GM04503 (cell line): ENCODE measurements at places on chromosomes 5 and 9.

- DNase-seq: no peak
Observed at GRCh38 chr5:176529741-176530141, 7.5 kb downstream of the RNF44 start.

DNA sequence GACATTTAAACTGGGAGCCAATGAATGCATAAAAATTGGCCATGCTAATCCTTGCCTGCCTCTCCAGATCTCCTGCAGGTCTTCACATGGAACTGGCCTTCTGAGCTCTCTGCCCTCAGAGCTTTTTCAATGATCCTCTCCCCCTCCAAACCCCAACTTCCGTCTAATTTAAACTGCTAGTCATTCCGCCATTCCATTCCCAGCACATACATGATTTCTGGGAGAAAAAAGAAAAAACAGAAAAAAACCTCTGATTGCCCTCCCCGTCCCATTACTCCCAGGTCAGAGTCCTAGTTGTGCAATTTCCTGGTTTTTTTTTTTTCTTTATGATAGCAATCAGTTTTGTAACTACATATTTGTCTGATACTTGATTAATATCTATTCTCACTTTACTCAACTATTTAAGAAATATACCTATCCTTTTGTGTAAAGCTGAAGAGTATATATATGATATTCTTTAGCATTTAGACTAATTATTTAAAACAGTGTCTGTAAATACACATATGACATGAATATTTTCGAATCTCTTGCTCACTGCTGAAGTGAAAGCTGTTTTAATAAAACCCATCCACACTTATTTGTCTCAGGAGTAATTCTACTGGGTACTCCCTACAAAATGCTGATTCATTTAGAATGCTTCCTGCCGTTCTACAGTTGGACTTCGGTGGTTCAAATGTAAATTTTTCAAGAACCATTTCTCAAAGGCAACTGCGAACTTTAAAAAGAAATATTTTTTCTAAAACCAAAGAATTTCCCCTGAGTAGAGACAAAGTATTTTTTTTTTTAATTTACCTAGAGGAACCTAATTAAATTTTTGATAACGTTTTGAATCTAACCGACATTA, 1.6 kb downstream of the HINT1 start:
- no peak for DNase-seq

DNA sequence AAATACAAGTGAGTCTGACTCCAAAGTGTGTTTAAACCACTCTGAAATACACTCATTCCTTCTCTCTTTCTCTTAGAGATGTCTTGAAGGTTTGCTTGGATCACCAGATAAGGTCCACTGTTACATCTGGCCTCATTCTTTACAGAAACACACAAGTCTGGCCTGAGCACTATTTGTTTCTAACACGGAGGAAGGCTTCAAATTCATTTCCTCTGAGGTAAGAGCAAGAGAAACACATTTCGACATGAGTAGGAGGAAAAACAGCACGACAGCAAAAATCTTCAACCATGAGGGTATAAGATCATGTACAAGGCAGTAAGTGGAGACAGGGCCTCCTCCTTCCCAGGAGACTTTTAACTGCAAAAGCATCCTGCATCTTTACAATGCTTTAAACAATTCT, 8.0 kb downstream of the SIL1 start:
- DNase-seq: peak; percentile 60

- no peak for DNase-seq
Observed at GRCh38 chr5:63650581-63650980, 311.7 kb downstream of the HTR1A start.

DNA sequence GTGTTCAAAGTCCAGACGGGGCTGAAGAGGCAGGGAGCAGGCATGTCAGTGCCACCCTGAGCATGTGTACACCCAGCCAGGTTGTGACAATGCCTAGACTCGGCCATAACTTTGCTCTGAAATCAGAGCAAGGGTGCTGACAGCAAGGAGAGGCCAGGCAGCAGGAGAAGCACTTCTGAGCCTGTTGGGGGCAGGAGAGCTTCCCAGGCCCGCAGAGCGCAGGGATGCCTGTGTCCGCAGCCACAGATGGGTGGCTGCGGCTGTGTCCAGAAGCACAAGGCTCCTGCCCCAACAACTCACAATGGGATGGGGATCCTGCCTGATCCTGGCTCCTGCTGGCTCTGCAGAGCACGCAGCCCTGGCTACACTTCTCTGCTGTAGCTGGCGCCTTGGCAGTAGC, 373.9 kb downstream of the CHSY3 start:
- no peak for DNase-seq

DNA sequence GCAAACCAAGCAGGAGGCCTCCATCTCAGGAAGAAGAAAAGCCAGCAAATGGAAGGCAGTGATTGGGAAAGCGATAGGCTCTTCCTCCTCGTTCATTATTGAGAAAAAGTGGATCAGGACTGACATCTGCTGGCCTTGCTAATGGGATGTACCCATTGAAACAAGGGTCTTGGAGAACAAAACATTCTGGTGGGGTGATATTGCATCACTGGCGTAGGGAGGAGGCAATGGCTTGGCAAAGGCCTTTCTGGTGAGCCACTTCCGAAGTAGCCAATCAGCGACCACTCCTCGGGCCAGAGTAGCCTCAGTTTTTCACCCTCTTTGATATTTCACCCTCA, 86.7 kb upstream of the NFIB start:
- DNase-seq: no peak

- no peak for DNase-seq
Observed at GRCh38 chr9:88462191-88462590, 72.8 kb upstream of the NXNL2 start.

- DNase-seq: no peak
Observed at GRCh38 chr9:70422371-70423043, 8.1 kb upstream of the KLF9 start.

GRCh38 chr9:90547896-90548295, 94.7 kb downstream of the DIRAS2 start:
- no peak for DNase-seq

- DNase-seq: no peak
Observed at GRCh38 chr9:98960409-98960808, 16.7 kb downstream of the COL15A1 start.

GRCh38 chr9:12963537-12963936, 188.7 kb downstream of the LURAP1L start:
- no peak for DNase-seq
